ENCODE measurements at places on chromosomes 2 and 18.

GRCh38 chr2:222268311-222268990 is 30.3 kb downstream of the PAX3 start:
- no peak for DNase-seq

DNA sequence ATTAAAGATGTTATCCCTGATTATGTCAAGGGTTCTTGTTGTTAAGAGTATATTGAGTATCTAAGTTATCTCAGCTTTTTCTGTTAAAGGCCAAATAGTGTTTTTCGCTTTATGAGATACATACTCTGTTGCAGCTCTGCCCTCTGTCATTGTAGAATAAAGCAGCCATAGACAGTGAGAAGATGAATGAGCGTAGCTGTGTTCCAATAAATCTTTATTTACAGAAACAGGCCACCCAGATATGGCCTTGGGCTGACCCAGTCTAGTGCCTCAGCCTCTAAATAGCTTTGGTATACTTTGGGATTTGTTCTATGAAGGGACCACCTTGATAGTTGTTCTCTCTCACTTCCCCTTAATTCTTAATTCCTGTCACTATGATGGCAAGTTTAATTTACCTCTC is 72.8 kb upstream of the EML6 start:
- DNase-seq, result no peak

DNA sequence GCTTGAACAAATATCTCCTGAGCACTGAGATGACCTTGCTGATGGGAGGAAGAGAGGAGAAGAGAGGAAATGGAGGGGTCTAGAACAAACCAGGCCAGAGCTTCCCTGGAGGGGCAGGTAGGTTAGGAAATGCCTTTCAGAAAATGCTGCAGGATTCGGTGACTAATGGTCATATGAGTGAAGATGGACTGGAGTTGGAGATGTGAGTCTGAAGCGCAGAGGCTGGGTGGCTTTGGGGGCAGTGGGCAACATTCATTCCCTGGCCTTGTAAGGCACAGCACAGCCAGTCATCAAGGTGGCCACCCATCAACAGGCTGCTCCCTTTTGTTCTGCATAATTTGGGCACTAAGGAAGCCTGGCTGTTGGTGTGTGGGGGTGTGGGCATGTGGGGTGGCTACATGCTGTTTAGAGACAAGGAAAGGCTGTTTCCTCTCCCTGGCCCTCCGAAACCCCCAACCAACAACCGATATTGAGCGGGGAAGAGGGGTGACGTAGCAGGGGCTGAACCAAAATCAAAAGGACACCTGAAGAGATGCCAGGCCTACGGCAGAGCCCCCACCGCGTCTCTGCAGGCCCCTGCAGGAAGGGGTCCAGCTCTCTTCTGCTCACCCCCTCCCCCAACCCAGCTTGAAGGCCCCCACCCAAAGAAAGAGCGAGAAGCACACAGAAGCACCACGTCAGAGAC is 1.5 kb downstream of the SLC30A3 start:
- DNase-seq, result no peak

- no peak for DNase-seq
Observed at GRCh38 chr2:207356567-207356966, 173.2 kb upstream of the CREB1 start.

DNA sequence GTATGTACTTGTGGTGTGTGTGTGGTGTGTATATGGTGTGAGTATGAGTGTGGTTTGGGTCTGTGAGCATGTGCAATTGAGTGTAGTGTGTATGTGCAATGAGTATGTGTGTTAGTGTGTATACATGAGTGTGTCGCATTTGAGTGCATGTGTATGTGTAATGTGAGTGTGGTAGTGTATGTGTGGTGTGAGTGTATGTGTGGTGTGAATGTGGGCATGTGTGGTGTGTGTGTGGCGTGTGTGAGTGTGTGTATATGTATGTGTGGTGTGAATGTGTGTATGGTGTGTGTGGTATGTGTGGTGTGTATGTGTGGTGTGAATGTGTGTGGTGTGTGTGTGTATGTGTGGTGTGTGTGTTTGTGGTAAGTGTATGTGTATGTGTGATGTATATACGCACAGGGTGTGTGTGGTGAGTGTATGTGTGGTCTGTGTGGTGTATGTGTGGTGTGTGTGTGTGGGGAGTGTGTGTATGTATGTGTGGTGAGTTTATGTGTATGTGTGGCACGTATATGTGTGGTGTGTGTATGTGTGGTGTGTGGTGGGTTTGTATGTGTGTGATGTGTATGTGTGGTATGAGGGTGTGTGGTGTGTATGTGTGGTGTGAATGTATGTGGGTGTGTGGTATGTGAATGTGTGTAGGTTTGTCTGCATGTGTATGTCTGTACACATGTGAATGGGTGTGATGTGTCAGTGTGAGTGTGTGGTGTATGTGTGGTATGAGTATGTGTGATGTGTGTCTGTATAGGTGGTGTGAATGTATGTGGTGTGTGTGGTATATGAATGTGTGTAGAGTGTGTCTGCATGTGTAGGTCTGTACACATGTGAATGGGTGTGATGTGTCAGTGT is 123.4 kb downstream of the DOCK10 start:
- DNase-seq, result no peak

- no peak for DNase-seq
Observed at GRCh38 chr2:139077099-139077737, 297.0 kb upstream of the NXPH2 start.

- no peak for DNase-seq
Observed at GRCh38 chr2:71460056-71460455, 6.7 kb downstream of the DYSF start.

- DNase-seq, result no peak
Observed at GRCh38 chr18:76514573-76514972, 19.5 kb upstream of the ZNF516 start.

DNA sequence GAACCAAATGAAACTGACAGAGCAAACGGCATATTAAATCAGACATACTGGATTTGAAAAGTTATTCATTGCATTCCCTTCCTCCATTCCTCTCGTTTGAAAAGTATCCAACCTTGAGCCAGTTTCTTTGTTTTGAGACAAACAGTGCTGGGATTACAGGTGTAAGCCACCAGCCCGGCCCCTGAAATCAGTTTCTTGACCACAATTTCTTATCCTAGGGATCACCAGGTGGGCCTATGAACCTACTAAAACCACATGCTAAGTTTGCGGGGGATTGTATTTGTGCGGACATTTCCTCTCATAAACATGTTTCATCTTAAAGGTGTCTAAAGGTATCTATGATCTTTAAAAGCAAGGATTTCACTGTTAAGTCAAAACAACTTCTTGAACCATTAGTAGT is 11.6 kb downstream of the PTPN2 start:
- DNase-seq, result no peak

DNA sequence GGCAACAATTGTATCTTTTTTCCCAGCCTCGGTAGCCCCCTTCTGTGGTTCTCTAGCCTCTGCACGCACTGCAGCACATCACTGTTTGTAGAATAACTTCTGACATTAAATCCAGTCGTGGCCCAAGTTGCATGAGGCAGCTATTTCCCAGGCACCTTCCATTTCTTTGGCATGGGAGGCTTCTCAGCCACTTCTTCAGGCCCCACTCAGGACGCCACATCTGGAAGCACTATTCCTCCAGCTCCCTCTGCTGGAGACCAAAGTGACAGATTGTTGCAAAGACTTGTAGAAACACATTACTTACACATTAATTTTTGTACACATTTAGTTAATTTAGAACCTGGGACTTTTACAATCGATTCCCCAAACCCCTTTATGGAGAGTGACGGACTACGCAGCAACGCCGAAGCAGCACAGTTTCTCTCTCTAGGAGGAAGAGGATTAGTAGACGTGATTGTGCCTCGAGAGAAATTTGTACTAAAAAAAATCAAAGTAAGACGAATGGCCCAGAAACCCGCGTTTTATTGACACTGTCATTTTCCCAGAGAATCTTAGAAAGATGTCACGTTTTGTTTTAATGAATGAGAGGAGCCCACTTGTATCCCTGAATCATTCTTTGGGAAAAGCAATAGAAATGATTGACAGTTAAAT is 57.8 kb upstream of the RGPD5 start:
- DNase-seq, result no peak

- DNase-seq, result no peak
Observed at GRCh38 chr2:234686088-234686890, 189.4 kb upstream of the ARL4C start.

GRCh38 chr2:121567957-121568409 is 37.3 kb downstream of the RNU4ATAC start:
- no peak for DNase-seq

DNA sequence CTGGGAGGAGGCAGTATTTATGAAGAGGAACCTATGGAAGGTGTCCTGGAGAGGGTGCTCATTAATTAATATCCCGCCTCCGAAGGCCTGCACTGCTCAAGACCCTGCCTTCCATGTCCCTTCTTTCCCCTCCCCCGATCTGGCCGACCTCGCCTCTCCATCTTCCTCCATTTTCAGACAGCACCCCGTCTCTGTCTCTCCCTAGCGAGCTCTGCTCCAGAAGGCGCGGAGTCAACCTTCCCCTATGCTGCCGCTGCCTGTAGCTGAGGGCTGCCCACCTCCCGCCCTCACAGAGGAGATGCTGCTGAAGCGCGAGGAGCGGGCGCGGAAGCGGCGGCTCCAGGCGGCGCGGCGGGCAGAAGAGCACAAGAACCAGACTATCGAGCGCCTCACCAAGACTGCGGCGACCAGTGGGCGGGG is 1.1 kb upstream of the WBP1 start:
- no peak for DNase-seq

DNA sequence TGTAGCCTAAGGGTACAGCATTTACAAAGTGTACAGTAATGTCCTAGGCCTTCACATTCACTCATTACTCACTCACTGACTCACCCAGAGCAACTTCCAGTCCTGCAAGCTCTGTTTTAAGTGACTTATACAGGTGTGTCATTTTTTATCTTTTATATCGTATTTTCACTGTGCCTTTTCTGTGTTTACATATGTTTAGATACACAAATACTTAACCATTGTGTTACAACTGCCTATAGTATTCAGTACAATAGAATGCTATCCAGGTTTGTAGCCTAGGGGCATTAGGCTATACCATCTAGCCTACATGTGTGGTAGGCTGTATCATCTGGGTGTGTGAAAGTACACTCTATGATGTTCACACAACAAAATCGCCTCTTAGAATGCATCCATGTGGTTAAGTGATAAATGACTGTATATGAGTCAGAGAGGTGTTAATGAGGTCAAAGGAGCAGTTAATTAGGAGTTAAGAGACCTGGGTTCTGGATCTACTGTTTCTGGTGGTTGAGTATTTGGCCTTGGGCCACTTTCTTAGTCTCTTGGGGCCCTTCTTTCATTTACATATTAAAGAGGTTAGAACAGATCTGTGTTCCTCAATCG is 149.1 kb downstream of the GREB1L start:
- no peak for DNase-seq

DNA sequence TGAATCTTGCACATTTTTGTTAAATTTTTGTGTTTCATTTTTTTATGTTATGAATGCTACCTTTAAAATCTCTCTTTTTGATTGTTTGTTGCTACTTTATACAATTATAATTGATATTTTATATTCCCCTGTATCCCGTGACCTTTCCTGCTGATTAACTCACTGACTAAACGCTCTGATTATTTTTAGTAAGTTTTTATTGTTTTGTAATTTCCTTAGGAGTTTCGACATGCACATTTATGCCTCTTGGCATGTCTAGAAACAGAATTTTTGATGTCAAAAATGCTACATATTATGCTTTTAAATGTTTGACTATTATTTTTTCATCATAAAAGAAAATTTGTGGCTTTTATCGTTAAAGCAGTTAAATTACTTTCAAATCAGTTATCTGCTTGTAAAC is 1131.6 kb upstream of the TMEFF2 start:
- no peak for DNase-seq

- peak; percentile 78 for DNase-seq
Observed at GRCh38 chr2:8684540-8684877, 2.7 kb downstream of the ID2 start.

GRCh38 chr2:120964819-120965218 is 229.2 kb downstream of the GLI2 start:
- no peak for DNase-seq

DNA sequence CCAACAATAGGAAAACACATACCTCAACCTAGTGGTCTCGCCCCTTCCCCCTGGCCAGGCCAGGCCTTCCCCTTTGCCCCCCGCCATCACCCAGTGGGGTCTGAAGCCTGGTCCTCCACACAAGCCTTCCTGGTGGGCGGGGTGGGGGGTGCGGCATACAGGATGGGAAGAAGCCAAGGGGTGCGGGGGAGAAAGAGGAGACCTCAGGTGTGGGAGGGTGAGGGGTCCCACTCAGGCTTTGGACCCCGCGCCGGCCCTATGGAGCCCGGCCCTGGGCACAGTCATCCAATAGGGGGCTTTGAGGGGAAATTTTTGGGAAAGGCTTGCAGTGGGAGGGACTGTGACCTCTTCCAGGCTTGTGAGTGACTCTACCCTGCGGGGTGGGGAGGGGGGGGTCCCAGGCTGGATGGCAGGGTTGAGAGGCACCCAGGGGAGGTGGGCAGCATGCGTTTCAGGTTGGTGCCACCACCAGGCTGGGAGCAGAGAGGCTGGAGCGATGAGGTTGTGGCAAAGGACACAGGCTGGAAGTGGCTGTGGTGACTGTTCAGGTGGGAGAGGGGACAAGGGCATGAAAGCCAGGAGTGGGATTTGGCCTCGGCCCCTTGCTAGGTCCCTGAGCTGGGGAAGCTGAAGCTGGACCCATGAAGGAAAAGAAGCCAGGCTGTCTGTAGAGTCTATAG is 1.3 kb downstream of the SLC66A3 start:
- DNase-seq, result no peak

DNA sequence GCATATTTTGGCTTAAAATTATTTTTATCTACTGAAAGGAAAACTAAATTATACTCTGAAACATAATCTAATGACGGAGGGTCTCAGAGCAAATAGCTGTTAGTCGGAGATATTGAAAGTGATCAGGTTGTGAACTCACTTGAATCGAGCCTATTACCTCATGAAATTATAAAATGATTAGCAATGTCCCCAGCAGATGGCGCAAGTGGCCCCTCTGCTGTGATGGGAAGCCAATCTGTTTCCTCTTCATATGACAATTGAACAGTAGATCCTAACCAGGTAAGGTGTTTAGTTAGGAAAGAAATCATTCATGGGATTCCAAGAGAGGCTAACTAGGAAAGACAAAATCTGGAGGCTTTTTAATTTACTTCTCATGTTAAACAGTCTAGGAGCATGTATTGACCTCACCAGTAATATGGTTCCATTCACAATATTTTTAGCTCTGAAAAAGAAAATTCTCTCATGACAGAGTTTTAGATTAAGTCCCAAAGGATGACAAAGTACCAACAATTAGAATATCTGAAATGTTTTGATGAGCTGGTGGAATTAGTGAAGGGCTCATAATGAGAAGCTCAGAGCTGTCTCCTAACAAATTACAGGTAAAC is 29.9 kb upstream of the MPPE1 start:
- peak; percentile 88 for DNase-seq

DNA sequence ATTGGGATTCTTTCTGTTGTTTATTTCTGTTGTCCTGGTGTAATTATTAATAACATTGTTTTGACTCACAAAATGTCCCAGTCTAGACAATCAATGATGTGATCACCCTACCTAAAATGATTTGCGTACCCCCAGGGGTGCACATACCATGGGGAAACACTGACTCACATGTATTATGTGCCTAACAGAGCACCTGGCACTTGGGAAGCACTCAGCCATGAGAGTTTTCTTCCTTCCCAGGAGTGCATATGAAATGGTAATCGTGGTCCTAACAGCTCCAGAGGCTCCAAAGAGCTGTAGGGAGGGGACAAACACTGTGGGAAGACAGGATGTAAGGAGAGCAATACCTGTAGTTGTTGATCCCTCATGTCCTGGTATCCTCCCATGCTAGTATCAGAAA is 187.8 kb upstream of the ERBB4 start:
- no peak for DNase-seq

Data from hematopoietic multipotent progenitor cell treated with erythropoietin and hydrocortisone succinate and interleukin-3 and kit ligand, for 17 days (in vitro differentiated cells).